ENCODE measurements at places on chromosomes 7 and 10. TPM values are rescaled to one million over a fixed set of nuclear protein-coding genes. Genes with fewer than 3 reads are reported as not detected.

The NEUROG3 gene
- not detected for total RNA-seq

GRCh38 chr10:93379731-93380575 is 102.2 kb downstream of the MYOF start:
- no peaks in the 10 kb centered on the region for H3K4me1 ChIP-seq
- H3K27me3 ChIP-seq, result no peaks in the 10 kb centered on the region
- H3K4me3 ChIP-seq, result no peak overlapping the region
- no peak overlapping the region for H3K27ac ChIP-seq
- peaks cover 13% of the 10 kb centered on the region for H3K36me3 ChIP-seq

- no peak overlapping the region for H3K27ac ChIP-seq
- no peaks in the 10 kb centered on the region for H3K36me3 ChIP-seq
Observed at GRCh38 chr7:88456490-88456889, 149.8 kb upstream of the STEAP4 start.

DNA sequence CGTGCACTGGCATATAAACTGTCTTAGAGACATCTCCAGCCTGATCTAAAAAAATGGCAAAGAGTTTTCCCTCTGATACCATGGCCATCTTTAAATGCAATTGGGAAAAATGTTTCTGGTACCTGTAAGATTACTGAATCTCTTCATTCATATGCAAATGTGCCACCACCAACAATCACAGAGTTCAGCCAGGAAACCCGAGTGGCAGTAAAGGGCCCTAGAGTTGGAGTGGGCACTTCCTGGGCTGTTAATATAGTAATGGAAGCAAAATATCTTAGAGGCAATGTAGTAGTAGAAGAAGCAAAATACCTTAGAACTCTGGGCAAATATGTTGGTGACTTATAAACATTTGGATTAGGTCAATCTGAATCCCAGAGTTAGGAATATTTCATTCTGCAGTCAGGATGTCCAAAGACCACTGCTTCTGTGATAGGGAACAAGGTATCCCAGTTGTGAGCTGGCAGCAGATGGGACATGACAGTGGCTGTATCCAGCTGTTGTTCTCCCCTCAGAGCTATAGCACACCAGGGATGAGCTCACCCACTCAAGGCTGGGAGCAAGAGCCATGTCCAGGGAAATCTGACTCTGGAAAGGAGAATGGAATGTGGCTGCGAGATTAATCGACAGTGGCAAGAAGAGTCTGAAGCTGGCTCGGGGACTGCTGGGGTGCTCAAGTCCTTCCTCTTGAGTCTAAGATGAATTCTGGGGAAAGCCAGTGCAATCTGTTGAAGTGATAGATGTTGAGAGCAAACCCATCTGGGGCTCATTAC is 332.1 kb downstream of the PHTF2 start:
- DNase-seq, result no peak
- H3K27ac ChIP-seq, result no peak overlapping the region
- no peaks in the 10 kb centered on the region for H3K36me3 ChIP-seq
- H3K27me3 ChIP-seq, result no peaks in the 10 kb centered on the region
- no peak overlapping the region for H3K4me3 ChIP-seq

GRCh38 chr10:32105782-32106382 is 49.7 kb upstream of the KIF5B start:
- DNase-seq, result no peak
- no peaks in the 10 kb centered on the region for H3K36me3 ChIP-seq
- no peaks in the 10 kb centered on the region for H3K4me1 ChIP-seq
- no peak overlapping the region for H3K4me3 ChIP-seq
- H3K27ac ChIP-seq, result no peak overlapping the region

GRCh38 chr10:103467406-103467805 is 8.7 kb upstream of the CALHM1 start:
- H3K27me3 ChIP-seq, result no peaks in the 10 kb centered on the region
- H3K4me1 ChIP-seq, result no peaks in the 10 kb centered on the region
- H3K27ac ChIP-seq, result no peak overlapping the region
- H3K36me3 ChIP-seq, result no peaks in the 10 kb centered on the region
- H3K4me3 ChIP-seq, result no peak overlapping the region
